Cerebellar nuclear complex (tissue), 1 donor: ENCODE measurements at places on chromosomes 3 and 15.

GRCh38 chr3:63441262-63441661 is 163.2 kb downstream of the SYNPR start:
- no peak for DNase-seq

DNA sequence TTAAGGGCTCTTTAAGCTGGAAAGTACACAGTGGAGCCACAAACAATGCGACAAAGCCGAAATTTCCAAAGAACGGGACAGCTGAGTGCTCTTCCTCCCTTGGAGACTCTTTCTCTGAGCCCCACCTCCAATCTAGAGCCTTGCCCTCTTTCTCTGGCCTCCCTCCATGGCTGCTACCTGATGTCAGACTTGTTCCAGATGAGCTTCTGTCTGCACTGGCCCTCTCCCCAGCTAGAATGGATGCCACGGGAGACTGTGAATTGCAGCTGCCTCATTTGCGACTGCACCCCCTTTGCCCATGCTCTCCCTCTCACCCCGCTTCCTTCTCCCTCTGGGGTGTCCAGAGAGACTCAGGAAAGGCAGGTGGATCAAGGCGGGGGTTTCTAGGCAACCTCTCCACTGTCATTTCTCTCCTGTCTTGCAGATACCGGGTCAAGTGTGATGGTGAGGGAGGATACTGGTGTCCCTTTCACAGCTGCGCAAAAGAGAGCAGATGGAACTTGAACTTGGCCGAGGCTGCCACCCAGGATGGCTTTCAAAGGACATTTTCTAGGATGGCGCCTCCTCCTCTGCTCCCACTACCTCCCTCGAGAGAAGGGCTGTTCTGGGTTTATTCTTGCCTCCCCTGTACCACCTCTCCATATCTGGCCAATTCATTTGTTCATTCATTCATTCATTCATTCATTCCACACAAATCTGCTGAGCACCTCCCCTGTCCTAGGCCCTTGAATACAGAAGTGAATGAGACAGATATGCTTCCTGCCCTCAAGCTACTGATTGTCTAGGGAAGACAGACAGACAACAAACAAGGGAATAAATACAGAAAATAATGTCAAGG is 12.8 kb downstream of the ATP2B2 start:
- no peak for DNase-seq

- DNase-seq, result no peak
These were observed 1.9 kb downstream of the ARPP19 start for GRCh38 chr15:52566889-52567288.

DNA sequence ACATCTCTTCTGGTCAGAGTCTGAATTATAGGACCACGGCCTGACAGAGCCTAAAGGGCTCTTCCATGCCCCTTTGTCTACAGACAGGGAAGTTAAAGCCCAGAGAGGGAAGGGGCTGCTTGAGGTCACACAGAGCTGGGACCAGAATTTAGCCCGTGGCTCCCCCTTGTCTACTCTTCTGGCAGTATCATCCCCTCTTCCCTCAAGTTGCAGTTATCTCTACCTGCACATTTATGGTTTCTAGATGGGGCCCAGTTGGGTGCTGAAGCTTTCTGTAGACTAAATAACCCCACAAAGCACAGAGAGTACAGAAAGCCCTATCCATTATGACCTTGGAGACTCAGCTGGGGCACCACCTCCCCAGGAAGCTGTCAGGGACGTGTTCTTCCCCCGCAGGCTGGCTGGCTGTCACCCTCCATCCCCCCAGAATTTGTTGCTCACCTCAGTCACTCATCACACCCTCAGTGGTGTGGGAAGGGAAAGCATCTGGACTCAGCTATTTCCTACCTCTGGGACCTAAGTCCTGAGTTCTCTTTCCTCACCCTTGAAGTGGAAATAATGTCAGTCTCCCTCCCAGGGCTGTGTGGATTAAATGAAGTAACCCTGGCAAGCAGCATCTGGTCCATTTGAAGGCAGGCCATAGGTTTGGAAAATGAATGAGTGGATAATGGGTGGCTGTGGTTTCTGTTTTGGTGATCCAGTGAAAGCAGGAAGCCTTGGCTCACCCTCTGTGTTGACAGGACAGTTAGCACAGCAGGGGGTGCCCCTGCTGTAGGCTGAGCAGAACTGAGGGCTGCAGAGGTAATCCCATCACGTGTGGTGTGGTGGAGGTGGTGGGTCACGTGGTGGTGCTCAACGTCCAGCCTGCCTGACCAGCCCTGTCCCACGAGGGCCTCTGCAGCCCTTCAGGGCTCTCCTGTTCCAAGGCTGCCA is 16.3 kb downstream of the ACOX2 start:
- DNase-seq, result no peak

- DNase-seq, result no peak
These were observed 864 bp upstream of the NEO1 start for GRCh38 chr15:73051391-73051806.

DNA sequence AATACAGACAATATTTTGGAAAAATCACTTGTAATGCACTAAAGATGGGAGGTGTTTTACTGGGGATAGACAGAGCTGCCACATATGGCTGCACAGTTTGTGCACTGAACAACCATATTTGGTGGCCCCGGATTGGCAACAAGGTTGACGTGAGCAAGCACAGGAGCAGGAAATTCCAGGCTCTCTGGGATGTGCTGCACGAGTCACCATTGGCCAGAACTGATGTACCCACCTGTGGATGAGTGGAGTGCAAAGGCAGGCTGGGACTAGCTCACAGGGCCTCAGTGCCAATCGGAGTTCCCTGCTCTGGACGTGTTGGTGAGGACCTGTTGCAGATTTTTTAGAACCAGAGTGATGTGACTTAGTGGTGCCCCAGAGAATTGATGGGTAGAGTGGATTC is 42.0 kb upstream of the SCAANT1 start:
- no peak for DNase-seq

GRCh38 chr15:94858449-94858848 is 627.1 kb downstream of the MCTP2 start:
- no peak for DNase-seq

GRCh38 chr3:71109241-71109976 is 474.1 kb downstream of the FOXP1 start:
- no peak for DNase-seq
